ENCODE measurements at places on chromosomes 12 and 14. TPM values are rescaled to one million over a fixed set of nuclear protein-coding genes. Genes with fewer than 3 reads are reported as not detected.
A peak's percentile ranks its signal among the peaks of the same experiment; 100 is the strongest.

GRCh38 chr12:56221232-56221756 is 428 bp downstream of the RNF41 start:
- peak; percentile 53 for DNase-seq

Gene SLC6A12
- 0.16 TPM for total RNA-seq

Gene ATXN7L3B
- total RNA-seq: 28.8 TPM

Gene NGB
- total RNA-seq: not detected

- no peak for DNase-seq
Observed at GRCh38 chr12:47825173-47825639, 5.5 kb upstream of the HDAC7 start.

Gene SDR9C7
- total RNA-seq: not detected

DNA sequence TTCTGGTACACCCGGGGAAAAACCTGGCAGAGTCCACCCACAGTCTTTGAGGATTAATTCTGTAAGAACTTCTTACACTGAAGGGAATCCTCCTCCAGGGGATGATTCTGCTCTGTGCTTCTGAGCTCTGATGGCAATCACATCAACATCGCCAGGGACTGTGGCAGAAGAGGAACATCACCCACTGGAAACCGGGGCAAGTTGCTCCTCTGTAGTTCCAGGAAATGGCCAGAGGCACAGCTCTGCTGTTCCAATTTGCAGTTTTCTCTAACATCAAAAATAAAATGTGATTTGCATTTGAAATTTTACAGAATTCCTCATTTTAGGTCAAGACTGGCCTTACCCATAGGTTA is 207.6 kb downstream of the DAD1 start:
- DNase-seq: no peak

GRCh38 chr14:42804141-42804540 is 1197.5 kb downstream of the LRFN5 start:
- no peak for DNase-seq

Gene SERPINA10
- 0.48 TPM for total RNA-seq

DNA sequence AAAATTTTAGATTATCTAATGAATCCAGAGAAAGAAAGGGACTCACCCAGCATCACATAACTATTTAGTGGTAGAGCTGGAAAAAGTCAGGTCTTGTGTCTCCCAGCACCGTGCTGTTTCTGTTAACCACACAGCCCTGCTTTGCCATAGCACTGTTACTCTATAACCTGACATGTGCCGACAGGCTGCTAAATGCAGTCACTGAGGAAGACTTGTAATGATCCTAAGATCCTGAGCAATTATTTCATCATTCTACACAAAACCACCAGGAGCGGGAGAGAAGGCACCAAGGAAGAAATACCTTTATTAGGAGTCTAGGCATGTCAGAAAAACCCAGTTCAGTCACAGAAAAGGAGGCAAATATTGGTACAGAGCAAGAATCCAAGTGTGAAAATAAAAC is 3.1 kb upstream of the NOXRED1 start:
- DNase-seq: no peak

Gene RFLNA
- 22.4 TPM for total RNA-seq

DNA sequence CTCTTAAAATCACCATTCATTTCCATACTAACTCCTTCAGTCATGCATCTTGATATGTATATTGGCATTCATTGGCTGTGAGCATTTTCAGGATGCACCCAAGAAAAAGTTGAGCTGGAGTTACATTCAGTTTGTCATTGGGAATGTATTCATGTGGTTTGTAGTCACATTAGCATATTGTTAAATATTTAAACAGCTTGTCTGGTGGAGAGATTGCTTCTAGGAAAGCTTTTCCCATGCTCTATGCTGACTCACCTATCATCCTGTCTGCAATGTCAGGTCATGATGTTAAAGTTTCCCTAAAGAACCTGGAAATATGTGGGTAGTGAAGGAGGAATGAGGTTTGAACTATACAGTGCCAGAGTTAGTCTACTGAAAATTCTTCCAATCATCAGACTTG is 583.6 kb downstream of the GALC start:
- no peak for DNase-seq

DNA sequence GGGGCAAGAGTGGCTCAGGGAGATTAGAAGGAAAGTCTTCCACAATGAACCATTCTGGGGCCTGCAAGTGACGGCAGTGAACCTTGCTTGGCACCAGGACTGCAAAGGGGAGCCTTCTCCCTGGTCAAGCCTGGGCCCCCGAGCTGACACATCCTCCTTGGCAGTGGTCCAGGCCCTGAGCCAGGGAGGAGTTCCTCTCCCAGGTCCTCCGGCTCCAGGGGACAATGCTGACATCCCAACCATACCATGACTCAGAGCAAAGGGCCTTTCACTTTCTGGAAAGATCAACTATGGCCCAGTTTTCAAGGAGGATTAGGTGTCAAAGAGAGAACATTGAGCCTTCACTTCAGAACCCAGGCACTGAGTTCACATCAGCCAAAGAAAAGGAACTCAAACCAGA is 756.5 kb upstream of the TBX3 start:
- DNase-seq: no peak
